Motor neuron (in vitro differentiated cells): ENCODE measurements at places on chromosomes 7 and 10. TPM values are rescaled to one million over a fixed set of nuclear protein-coding genes. Genes with fewer than 3 reads are reported as not detected.

PGAM2 gene
- total RNA-seq: not detected in 2 replicates

FOXP2 gene
- 1.3 and 2.4 TPM in 2 replicates for total RNA-seq

WDFY4 gene
- total RNA-seq: 0.47 and 0.53 TPM in 2 replicates

ADAM8 gene
- total RNA-seq: 0.94 and 1.2 TPM in 2 replicates

UROS gene
- 45.7 and 51.9 TPM in 2 replicates for total RNA-seq

RBM20 gene
- 0.49 and 3.2 TPM in 2 replicates for total RNA-seq
